CD4-positive, alpha-beta T cell treated with Interleukin-4 for 4 hours (primary cell): ENCODE measurements at places on chromosomes 3 and 15.

DNA sequence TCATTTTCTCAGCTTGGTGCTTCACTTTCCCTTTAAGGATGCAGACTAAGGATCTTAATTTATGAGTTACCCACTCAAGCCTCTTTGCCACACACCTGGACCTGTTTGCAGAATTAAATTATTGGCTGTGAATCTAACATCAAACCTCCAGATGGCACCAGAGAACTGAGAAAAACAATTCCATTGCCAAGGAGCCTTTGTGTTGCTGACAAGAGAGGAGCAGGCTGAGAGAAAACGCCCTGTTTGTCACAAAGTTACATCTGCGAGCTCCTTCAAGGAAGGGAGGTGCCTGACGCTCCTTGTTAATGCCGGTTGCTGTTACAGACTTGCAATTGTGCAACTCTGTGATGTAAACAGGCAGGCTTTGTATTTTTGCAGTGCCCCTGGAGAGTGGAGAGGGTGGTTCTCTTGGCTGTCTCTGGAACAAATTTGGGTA, 36.3 kb upstream of the TMC3 start:
- peak; percentile 36 for DNase-seq

GRCh38 chr15:48992545-48992944, 28.8 kb upstream of the SHC4 start:
- no peak for DNase-seq

DNA sequence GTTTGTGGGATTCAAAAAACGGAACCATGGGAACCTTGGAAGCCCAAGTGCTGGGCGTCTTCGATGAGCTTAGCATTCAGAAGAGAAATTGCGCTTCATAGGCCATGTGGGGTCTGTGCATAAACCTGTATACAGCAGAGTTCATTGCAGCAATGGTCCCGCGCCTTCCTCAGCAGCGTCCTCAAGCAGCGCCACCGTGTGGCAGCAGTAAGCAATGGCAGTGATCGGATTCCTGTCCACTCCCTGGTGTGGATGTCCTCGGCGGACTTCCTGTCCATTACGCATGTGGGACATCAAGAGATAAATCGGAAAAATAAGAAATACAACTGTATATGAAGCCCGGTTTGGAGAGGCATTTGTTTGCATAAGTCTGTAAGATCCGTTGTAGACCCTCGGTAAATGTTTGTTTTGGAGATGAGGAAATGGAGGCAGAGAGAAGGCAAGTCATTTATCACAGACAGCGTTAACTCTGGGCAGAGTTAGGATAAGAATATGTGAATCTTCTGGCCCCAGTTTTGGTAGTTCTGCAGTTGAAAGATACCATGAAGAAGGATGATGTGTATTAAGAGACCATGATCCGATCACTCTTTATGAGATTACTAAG, 57.7 kb downstream of the CNTN4 start:
- no peak for DNase-seq

- DNase-seq = no peak
These were observed 18.4 kb downstream of the RFT1 start for GRCh38 chr3:53111822-53112221.

DNA sequence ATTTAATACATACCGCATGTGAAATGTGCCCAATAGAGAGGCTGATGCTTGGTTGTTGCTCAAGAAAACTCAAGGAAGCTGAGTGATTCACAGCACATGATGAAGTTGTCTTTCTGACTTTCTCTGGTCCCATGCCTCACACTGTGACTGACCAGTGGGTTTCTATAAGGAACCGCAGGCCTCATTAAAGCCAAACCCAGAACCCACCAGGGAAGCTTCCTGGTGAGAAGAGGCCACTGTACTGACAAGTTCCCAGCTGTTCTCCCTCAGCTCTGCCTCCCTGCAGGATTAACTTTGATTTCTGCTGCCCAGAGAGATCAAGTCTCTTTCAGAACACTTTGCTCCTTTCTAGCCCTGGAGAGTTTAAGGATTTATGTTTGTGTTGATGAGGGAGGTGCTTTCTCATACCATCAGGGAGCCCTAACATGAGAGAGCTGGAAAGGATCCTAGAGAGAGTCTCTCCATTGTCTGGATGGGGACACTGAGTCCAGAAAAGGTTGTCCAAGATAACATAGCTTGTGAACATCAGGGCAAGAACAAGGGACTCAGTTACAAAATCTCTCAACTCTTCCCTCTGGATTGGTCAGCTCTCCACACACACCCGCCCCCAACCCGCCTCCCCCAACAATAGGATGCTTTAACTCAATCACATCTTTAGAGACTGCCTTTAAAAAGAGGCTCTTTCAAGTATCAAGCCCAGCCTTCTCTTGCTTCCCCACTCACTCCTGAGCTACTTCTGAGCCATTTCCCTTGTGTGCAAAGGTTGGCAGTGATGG, 303.2 kb upstream of the TLE3 start:
- DNase-seq = no peak

DNA sequence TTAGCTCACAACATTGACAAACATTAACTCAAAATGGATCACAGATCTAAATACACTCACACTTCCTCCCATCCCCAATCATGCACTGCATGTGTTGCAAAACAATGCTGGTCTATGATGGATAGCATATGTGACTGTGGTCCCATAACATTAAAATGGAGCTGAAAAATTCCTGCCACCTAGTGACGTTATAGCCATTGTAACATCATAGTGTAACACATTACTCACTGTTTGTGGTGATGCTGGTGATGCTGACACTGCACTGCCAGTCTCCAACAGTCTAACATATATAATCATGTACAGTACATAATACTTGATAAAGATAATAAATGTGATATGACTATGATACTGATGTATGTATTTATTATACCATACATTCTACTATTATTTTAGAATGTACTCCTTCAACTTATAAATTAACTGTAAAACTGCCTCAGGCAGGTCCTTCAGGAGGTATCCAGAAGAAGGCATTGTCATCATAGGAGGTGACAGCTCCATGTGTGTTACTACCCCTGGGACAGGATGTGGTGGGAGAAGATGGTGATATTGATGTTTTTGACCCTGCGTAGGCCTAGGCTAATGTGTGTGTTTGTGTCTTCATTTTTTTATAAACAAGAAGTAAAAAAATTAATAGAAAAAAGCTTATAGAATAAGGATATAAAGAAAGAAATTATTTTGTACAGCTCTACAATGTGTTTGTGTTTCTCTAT, 41.3 kb downstream of the TXNRD3 start:
- no peak for DNase-seq

DNA sequence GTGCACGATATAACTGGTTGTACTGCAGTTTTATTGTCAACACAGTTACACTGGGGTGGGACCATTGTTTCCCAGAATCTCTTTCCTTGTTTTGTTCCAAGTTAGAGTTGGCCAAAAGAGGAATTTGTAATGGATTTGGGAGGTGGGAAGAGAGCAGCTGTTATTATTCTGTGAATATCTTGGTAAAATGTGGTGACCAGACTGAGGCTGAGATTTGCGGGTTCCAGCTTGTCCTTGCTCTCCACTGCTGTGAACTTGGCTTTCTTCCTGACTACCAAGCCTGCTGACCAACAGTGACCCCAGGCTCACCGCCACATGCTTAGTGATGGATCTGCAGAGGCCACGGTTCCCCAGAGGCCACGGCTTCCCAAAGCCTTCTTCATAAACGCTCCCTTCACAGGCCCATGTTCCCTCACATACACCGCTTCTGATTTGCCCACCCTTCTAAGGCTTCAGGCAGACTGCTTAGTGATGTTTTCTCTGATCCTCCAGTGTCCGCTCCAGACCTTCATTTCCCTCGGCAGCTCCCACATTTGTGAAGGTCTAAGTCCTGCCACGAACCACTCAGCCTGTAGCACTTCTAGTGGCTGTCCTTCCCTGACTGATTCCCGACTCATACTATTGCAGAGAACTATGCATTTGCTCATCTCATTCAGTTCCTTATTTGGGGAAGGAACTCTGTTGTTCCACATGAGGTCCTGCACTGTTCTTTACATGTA, 525.5 kb upstream of the RGMA start:
- no peak for DNase-seq
